ENCODE measurements at places on chromosomes 3 and 15. TPM values are rescaled to one million over a fixed set of nuclear protein-coding genes. Genes with fewer than 3 reads are reported as not detected.

ACKR4 gene
- total RNA-seq: 0.19 TPM

KLHL6 gene
- total RNA-seq: 0.07 TPM

TIMP4 gene
- total RNA-seq: not detected

LDHAL6B gene
- total RNA-seq: not detected

NR2F2 gene
- 9.0 TPM for total RNA-seq
